ENCODE measurements at places on chromosomes 6 and 20.

DNA sequence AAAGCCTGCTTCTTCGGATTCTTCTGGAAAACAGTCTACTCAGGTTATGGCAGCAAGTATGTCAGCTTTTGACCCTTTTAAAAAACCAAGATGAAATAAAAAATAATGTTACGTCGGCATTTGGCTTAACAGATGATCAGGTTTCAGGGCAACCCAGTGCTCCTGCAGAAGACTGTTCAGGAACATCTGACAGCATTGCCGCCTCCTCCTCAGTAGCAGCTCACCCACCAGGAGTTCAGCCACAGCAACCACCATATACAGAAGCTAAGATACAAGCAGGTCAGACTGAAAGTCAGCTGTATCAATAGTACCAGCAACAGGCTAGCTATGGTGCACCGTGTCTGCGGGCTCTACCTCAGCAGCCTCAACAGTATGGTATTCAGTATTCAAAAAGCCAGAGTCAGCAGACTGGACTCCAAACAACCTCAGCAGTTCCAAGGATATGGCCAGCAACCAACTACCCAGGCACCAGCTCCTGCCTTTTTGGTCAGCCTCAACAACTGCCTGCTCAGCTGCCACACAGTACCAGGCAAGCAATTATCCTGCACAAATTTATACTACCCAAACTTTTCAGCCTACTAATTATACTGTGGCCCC is 51.9 kb downstream of the BTBD9 start:
- no peak for DNase-seq
- no peak overlapping the region for H3K4me3 ChIP-seq
- H3K27me3 ChIP-seq: no peaks in the 10 kb centered on the region
- peaks cover 8% of the 10 kb centered on the region for H3K36me3 ChIP-seq
- H3K27ac ChIP-seq: no peak overlapping the region

DNA sequence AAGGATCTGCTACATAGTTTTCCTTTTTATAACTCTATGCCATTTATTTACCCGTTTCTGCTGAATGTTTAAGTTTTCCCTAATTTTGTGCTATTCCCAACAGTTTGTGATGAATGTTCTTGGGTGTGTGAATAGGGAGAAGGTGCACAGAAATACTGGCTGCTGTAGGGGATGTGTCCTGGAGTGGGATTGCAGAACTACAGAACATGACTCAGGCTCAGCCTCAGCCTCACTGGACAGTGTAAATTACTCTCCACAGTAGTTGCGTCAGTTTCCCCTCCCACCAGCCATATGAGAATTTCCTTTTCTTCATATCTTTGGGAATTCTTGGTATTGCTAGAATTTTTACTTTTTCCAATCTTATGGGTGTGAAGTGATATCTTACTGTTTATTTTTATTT is 57.0 kb downstream of the SLX4IP start:
- H3K27me3 ChIP-seq: no peaks in the 10 kb centered on the region
- peaks cover 13% of the 10 kb centered on the region for H3K4me1 ChIP-seq
- no peak for DNase-seq
- no peak overlapping the region for H3K4me3 ChIP-seq
- no peak overlapping the region for H3K27ac ChIP-seq

- H3K4me1 ChIP-seq: peaks cover 4% of the 10 kb centered on the region
- H3K27me3 ChIP-seq: no peaks in the 10 kb centered on the region
- H3K27ac ChIP-seq: no peak overlapping the region
- no peak for DNase-seq
- no peak overlapping the region for H3K4me3 ChIP-seq
Measured at GRCh38 chr6:138004430-138005287, 102.6 kb downstream of the PERP start.

DNA sequence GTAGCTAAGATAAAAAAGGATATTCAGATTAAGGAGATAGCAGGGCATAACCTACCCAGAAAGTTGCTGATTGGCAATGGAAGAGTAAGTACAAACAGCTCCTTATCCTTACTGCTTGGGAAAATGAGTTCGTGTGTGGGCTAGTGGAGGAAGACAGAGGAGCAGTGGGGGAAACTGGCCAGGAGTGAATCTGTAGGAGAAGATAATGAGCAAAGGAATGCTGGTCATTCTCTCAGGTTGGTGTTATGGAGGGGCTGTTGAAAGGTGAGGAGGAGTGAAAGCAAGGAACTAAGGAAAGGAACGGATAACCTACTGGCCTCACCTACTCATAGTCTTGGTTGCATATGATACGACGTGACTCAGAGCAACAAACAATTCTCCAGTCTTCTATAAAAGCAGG is 7.3 kb upstream of the GJB7 start:
- no peak for DNase-seq
- H3K4me3 ChIP-seq: no peak overlapping the region
- peak overlapping the region; percentile 67 for H3K27ac ChIP-seq
- no peaks in the 10 kb centered on the region for H3K27me3 ChIP-seq
- H3K4me1 ChIP-seq: peaks cover 44% of the 10 kb centered on the region
- H3K36me3 ChIP-seq: peaks cover 5% of the 10 kb centered on the region

GRCh38 chr6:36605560-36606391 is 11.6 kb downstream of the SRSF3 start:
- H3K27me3 ChIP-seq: no peaks in the 10 kb centered on the region
- no peak for DNase-seq
- no peak overlapping the region for H3K4me3 ChIP-seq
- peaks cover 57% of the 10 kb centered on the region for H3K36me3 ChIP-seq

- no peak overlapping the region for H3K4me3 ChIP-seq
- H3K27me3 ChIP-seq: peaks cover 99% of the 10 kb centered on the region
- no peaks in the 10 kb centered on the region for H3K36me3 ChIP-seq
- no peak overlapping the region for H3K27ac ChIP-seq
- no peak for DNase-seq
- H3K4me1 ChIP-seq: peaks cover 3% of the 10 kb centered on the region
Measured at GRCh38 chr20:57559658-57560553, 1.0 kb upstream of the PCK1 start.

DNA sequence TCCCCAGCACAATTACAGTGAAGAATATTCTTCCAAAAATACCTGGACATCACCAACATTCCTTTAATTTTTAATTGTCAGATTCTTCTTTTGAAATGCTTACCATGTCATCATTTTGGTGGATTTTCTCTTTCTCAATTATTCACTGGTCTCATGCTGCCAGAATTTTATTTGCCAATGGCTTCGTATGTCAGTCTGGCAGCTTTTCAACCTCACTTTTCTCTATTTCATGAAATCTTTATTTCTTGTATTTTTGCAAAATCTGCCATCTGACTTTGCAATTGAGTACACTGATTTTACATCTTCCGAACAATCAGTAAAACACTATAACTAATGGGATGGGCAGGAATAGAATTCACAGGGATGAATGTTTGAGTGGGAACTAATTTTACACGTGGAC is 84.1 kb downstream of the BTBD9 start:
- H3K36me3 ChIP-seq: peaks cover 3% of the 10 kb centered on the region
- peaks cover 9% of the 10 kb centered on the region for H3K4me1 ChIP-seq
- DNase-seq: no peak
- H3K4me3 ChIP-seq: no peak overlapping the region
- no peaks in the 10 kb centered on the region for H3K27me3 ChIP-seq
- no peak overlapping the region for H3K27ac ChIP-seq

GRCh38 chr6:33851959-33852358 is 48.2 kb upstream of the MLN start:
- DNase-seq: no peak
- H3K27ac ChIP-seq: no peak overlapping the region
- peaks cover 12% of the 10 kb centered on the region for H3K4me1 ChIP-seq

DNA sequence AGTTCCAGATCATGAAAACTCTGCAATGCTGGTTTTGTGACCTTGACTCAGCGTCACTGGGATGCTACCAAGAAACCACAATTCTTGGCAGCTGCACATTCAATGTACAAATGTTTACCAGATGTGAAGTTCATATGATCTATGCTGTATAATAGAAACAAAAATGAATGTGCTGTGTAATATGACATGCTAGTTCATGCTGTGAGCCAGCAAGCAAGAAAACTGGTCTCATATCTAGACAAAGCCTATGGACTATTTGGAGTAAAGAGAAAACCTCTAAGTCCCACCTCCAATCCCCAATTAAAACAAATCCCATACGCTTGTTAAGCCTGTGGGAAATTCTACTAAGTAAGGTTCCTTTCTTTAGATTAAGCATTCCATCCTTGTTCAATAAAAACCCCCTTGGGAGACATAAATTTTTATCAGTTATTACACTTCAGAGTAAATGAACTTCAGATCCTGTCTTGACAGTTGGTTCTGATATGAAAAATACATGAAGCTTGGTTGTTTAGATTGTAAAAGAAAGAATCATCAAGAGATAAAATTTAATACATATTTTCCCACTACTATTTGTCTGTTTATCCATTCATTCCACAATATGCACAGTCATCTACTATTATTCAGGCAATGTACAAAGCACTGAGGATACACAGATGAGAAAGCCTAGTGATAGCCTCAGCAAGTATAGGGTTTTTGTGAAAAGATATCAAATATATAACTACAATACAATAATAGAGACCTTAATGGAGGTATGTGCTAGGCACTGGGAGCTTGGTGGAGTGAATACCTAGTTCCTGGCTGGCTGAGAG is 20.1 kb downstream of the COL21A1 start:
- peak overlapping the region; percentile 47 for H3K27ac ChIP-seq
- no peak for DNase-seq
- H3K4me3 ChIP-seq: no peak overlapping the region
- H3K27me3 ChIP-seq: no peaks in the 10 kb centered on the region
- H3K36me3 ChIP-seq: no peaks in the 10 kb centered on the region
- H3K4me1 ChIP-seq: peaks cover 40% of the 10 kb centered on the region

DNA sequence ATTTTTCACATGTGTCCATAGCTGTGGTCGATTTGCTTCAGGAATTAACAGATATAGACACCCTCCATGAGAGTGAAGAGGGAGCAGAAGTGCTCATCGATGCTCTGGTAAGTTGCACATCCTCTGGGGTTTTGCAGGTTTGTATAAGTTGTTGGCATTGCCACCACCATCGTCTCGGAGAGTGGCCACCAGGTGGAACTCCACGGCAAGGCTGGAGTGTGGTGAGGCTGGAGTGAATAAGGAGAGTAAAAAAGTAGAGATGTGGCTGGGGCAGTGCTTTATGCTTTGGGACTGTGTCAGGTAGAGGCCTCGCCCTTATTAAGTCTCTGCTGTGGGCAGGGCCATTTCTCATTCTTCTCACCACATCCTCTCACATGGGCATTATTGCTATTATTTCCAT is 63.7 kb downstream of the CTNNBL1 start:
- DNase-seq: no peak
- no peak overlapping the region for H3K27ac ChIP-seq
- H3K4me3 ChIP-seq: no peak overlapping the region
- H3K36me3 ChIP-seq: peaks cover 4% of the 10 kb centered on the region

GRCh38 chr6:35242906-35243305 is 16.6 kb upstream of the ZNF76 start:
- no peak overlapping the region for H3K4me3 ChIP-seq
- DNase-seq: no peak
- peaks cover 20% of the 10 kb centered on the region for H3K4me1 ChIP-seq
- no peak overlapping the region for H3K27ac ChIP-seq
- H3K27me3 ChIP-seq: no peaks in the 10 kb centered on the region
- peaks cover 15% of the 10 kb centered on the region for H3K36me3 ChIP-seq

DNA sequence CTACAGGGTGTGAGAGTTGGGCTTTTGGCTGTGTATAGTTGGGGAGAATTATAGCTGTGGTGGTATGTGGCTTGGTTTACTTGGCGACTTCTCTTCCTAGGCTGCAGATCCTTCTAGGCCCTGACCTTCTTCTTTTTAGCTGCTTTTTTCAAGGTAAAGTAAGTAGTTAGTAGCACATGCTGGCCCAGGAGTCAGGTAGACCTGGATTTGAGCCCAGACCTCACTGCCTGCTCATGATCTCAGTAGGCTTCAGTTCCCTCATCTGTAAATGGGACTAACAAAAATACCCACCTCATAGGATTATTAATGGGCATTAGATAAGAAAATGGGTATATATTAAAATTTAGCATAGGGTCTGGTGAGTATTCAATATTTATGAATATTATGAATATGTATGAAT is 17.4 kb upstream of the TMEM217 start:
- peaks cover 5% of the 10 kb centered on the region for H3K4me1 ChIP-seq
- H3K27ac ChIP-seq: no peak overlapping the region
- H3K27me3 ChIP-seq: no peaks in the 10 kb centered on the region

- H3K36me3 ChIP-seq: no peaks in the 10 kb centered on the region
- no peak overlapping the region for H3K4me3 ChIP-seq
- no peak for DNase-seq
- H3K4me1 ChIP-seq: peaks cover 41% of the 10 kb centered on the region
- H3K27me3 ChIP-seq: no peaks in the 10 kb centered on the region
Measured at GRCh38 chr20:17932396-17932795, 36.2 kb downstream of the SNX5 start.

DNA sequence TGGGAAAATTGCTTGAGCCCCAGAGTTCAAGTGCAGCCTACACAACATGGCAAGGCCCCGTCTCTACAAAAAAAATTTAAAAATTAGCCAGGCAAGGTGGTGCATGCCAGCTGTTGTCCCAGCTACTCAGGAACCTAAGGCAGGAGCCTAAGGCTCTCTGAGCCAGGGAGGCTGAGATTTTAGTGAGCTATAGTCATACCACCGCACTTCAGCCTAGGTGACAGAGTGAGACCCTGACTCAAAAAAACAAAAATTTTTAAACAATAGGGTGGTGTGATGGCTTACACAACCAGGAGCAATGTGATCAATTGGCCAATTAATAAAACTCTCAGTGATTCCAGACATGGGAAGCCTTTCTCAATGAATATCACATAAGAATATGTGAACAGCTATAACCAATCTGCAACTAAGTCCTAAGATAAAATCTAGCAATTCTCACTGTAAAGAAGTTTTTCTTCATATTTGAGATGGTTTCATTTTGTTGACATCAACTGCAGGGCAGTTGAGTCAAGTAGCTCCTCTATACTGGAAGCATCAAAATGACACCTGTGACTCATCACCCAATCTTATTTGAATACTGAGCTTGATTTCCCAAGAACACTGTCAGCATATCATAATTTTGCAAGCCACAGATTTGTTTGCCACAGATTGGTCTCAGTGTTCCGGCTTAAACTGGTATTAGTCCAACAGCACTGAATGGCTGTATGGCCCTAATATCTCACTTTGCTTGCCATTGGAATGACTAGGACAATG is 169.0 kb upstream of the GJE1 start:
- DNase-seq: no peak
- H3K4me1 ChIP-seq: peaks cover 15% of the 10 kb centered on the region
- H3K36me3 ChIP-seq: peaks cover 3% of the 10 kb centered on the region

GRCh38 chr6:157024745-157025144 is 247.6 kb downstream of the ARID1B start:
- DNase-seq: no peak
- H3K36me3 ChIP-seq: peaks cover 14% of the 10 kb centered on the region
- no peak overlapping the region for H3K4me3 ChIP-seq
- H3K4me1 ChIP-seq: peaks cover 23% of the 10 kb centered on the region

DNA sequence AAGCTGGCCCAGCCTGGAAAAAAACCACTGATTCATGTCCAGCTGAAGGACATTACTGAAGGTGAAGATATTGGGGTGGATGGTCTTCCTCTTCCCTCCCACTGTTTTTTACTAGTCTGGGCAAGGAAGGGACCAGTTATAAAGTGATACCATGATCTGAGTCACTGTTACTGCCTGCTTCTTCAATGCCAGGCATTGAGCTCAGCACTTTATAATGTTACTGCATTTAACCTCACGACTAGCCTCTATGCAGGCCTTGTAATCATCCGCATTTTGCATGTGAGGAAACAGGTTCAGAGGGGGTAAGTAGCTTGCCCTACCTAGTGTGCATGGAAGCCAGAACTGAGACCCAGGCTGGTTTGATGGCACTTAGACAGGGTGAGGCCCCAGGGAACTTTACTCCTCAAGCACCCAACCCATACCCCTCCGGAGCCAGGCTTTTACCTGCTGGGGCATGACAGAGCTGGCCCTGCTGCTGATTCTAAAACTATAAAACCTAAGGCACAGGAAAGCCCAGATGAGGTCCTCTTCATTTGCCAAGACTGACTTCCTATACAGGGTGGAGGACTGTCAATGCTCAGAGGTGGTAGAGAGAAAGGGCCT is 11.0 kb upstream of the KCNK5 start:
- no peaks in the 10 kb centered on the region for H3K4me1 ChIP-seq
- no peaks in the 10 kb centered on the region for H3K36me3 ChIP-seq
- no peak for DNase-seq
- no peak overlapping the region for H3K27ac ChIP-seq
